ENCODE measurements at places on chromosomes 2 and 18. TPM values are rescaled to one million over a fixed set of nuclear protein-coding genes. Genes with fewer than 3 reads are reported as not detected.

SPRED2 gene
- total RNA-seq: 3.2 TPM

TRIM43 gene
- total RNA-seq: 0.23 TPM

ANKRD30B gene
- not detected for total RNA-seq

ELP2 gene
- total RNA-seq: 67.6 TPM

UGT1A6 gene
- total RNA-seq: not detected

MTCL1 gene
- total RNA-seq: 0.59 TPM

SH2D6 gene
- total RNA-seq: 0.82 TPM

SERPINB7 gene
- not detected for total RNA-seq

RESP18 gene
- not detected for total RNA-seq

SLC23A3 gene
- total RNA-seq: 2.6 TPM

CABYR gene
- total RNA-seq: 0.76 TPM

- DNase-seq: no peak
- no peak overlapping the region for H3K27ac ChIP-seq
- no peak overlapping the region for H3K4me3 ChIP-seq
- no peaks in the 10 kb centered on the region for H3K27me3 ChIP-seq
- peaks cover 42% of the 10 kb centered on the region for H3K4me1 ChIP-seq
Measured at GRCh38 chr2:33478968-33479731, 2.7 kb downstream of the RASGRP3 start.

DNA sequence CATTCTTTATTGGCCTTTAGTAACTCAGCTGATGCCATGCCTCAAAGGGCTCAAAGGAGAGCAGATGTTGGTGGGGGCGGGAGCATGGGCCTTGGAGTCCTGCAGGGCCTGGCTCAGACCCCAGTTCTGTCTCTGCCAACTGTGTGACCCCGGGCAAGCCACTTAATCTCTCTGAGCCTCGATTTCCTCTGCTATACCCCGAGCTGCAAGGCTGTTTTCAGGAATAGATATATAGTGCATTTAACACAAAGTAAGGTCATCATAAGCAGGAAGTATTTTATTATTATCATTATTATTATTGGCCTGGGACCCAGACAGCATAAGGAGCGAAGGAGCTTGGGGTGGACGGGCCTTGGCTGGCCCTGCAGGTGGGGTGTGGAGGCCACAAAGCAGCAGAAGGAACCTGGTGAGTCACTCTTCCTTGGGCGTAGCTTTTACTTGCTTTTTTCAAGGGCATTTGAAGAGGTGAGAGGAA, 162.7 kb downstream of the INHBB start:
- no peaks in the 10 kb centered on the region for H3K4me1 ChIP-seq
- H3K4me3 ChIP-seq: no peak overlapping the region
- H3K27me3 ChIP-seq: no peaks in the 10 kb centered on the region

DNA sequence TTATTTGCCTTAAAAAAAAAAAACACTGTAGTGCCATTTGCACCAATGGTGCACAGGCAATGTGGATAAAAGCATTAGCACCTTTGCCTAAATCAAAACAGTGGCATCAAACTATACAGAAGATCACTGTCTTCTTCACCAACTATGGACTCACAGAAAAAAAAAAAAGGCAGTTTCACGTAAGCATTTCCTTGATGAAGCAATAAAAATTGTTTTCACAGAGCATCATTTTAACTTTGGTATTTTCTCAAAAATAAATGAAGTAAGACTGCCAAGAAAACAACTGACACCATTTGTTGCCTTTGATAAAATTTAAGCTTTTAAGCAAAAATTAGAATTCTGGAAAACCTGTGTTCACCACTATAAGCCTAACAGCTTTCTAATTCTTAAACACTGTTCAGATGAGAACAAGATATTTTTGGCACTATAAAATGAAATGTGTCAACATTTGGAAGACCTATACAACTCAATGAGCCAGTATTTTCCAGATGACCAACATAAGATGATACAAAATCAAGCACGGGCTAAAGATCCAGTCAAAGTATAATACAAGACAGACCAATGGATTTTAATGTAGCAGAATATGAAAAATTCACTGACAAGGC, 21.1 kb downstream of the METTL8 start:
- H3K4me1 ChIP-seq: peaks cover 30% of the 10 kb centered on the region
- H3K27ac ChIP-seq: no peak overlapping the region
- no peak overlapping the region for H3K4me3 ChIP-seq
- DNase-seq: no peak
- H3K36me3 ChIP-seq: peaks cover 10% of the 10 kb centered on the region

- H3K36me3 ChIP-seq: peaks cover 39% of the 10 kb centered on the region
- H3K27ac ChIP-seq: peak overlapping the region; percentile 41
- peaks cover 19% of the 10 kb centered on the region for H3K4me1 ChIP-seq
- no peak overlapping the region for H3K4me3 ChIP-seq
- H3K27me3 ChIP-seq: no peaks in the 10 kb centered on the region
- peak; percentile 78 for DNase-seq
Measured at GRCh38 chr2:237744613-237745249, 53.8 kb upstream of the RBM44 start.

DNA sequence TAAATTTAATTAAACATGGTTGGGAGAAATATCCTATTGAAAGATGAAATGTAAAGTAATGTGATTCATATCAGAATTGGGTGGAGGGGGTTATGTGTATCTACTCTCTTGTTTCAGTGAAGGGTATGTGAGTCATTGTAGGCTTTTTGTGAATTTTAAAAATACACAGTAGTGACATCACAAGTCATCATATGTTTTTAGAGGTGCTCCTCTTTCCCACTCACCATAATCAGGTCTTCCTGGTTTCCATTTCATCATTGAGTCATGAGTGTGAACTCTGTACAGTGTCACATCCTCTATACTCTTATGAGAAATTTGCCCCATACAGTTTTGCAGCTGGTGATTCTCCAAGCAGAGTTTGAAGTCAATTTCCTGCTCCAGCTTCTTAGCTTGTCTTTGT, 18.8 kb downstream of the FSIP2 start:
- H3K4me3 ChIP-seq: no peak overlapping the region
- H3K27ac ChIP-seq: no peak overlapping the region
- DNase-seq: no peak
- no peaks in the 10 kb centered on the region for H3K4me1 ChIP-seq
- H3K36me3 ChIP-seq: no peaks in the 10 kb centered on the region
- no peaks in the 10 kb centered on the region for H3K27me3 ChIP-seq

DNA sequence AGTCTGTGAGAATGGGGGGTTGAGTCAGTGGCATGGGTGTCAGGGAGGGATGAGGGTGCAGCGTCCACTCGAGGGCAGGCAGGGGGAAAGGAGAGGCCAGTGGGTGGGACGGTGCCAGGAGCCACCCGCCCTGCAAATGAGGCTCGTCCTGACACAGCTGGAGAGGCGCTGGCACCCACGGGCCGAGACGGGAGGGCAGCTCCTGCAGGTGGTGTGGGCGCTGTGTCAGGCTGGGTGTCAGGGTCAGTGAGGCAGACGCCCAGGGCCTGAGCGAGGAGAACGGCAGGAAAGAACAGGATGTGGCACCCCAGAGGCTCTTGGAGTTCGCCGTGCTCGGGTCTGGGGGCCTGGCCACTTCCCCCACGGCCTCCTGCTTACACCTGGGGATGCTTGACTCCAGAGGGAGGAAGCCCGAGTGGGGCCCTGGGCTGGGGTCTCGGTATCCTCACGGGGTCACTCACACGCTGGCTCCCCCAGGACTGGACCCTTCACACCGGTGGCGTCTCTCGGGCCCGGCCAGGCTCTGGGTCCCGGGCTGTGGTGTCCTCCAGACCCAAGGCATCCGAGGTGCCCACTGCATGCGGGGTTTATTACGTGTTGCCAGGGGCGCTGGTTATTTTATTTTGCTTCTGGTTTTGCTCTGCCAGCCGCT, 130.5 kb upstream of the CTDP1 start:
- no peaks in the 10 kb centered on the region for H3K27me3 ChIP-seq
- H3K36me3 ChIP-seq: no peaks in the 10 kb centered on the region
- H3K4me3 ChIP-seq: no peak overlapping the region

DNA sequence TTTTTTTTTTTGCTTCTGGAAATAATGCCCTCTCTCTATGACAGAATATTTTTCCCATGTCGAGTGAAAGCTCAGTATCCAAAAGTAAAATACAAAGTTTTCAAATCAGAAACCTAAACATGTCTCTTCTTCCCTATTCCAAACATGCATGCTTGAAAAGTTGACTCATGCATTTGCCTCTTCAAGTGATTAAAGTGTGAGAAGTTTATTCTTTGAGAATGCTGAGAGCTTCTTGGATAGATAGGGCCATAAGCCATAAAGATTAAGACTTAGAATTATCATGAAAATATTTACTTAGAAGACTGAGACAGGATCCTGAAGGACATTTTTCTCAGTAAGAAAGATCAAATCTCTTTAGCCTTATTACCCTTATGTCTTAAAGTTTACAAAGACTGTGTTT, 98.6 kb upstream of the EPB41L5 start:
- no peak overlapping the region for H3K4me3 ChIP-seq
- no peaks in the 10 kb centered on the region for H3K27me3 ChIP-seq
- DNase-seq: no peak

DNA sequence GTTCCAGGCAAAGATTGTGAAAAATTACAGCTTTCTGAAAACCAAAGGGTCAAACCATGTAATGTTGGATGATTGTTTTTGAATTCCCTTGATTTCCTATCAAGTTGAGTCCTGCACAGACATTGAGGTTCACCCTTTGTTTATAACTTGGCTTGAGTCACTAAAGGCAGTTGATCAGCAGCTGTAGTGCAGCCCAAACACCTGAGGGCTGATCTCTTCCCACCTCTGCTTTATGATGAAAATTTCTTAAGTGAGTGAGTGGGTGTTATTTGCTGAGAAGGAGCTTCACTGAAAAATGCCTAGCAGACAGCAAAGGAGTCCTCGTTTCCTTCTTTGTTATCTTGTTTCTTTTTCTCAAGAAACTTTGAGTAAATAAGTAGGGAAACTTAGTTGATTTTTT, 31.9 kb upstream of the BMPR2 start:
- H3K36me3 ChIP-seq: no peaks in the 10 kb centered on the region
- no peak overlapping the region for H3K4me3 ChIP-seq
- no peak overlapping the region for H3K27ac ChIP-seq
- peaks cover 4% of the 10 kb centered on the region for H3K27me3 ChIP-seq
- H3K4me1 ChIP-seq: no peaks in the 10 kb centered on the region
- no peak for DNase-seq

DNA sequence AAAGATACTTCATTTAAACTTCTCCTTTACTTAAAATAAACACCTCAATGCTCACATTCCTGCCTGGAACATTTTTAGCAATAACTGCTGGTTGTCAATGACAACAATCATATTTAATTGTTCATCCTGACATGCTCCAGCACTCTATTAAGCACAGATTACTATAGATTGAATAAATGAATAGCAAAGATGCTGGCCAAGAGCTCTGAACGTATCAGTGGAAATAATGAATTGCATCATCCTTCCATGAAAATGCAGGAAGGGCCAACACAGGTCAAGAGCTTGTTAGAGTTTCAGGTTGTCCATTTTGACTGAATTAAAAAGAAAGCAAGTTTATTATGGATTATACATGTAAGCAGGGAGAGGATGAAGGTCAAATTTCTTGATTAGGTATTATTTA, 994.0 kb downstream of the TSN start:
- no peaks in the 10 kb centered on the region for H3K4me1 ChIP-seq
- no peaks in the 10 kb centered on the region for H3K36me3 ChIP-seq
- no peak for DNase-seq

DNA sequence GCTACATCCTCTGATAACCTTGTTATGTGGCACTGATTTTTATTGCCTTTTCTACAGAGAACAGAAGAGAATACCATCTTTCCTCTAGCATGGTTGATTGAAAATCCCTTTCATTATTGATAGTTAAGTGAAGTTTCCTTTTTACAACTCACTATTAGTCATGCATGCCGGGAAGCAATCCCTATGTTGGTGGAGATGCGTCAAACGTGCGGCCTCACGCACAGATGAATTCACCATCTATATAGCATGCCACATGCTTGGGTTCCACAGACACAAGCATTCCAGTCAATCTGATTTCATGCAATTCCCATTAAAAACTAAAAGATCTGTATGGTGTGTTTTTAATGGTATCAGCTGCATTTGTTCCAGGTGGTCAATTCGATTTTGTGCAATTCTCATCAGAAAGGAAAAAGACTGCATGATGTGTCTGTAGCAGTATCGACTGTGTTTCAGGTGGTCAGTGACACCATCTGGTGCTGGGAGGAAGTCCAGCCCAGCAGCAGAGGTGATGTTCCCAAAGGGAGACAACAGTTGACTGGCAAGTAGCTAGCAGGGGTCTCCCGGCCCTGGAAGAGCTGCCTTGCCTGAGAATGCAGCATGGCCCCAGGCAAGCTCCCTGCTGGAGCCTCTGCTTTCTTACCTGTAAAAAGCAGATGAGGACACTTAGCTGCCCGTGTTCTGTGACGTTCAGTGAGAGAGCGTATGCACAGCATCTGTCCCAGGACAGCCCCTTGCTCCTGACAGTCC, 151.3 kb upstream of the NCK2 start:
- H3K36me3 ChIP-seq: peaks cover 5% of the 10 kb centered on the region
- H3K4me1 ChIP-seq: peaks cover 2% of the 10 kb centered on the region
- no peaks in the 10 kb centered on the region for H3K27me3 ChIP-seq

DNA sequence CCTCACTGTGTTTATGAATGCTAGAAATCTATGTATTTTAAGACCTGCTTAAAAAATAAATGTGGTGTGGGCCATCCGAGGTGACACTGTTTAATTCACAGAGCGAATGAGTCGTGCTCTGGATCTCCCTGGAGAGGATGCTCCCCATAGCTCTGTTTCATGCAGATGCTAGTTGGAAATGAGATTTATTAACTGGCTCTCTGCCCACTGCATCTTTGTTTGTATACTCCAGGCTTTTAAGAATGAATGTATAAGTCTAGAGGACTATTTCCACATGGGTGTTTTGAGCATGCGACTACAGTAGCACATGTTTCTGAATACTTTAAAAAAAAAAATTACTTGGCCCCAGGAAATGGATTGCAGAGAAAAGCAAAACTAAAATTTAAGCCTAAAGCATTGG, 3.9 kb downstream of the MAPRE2 start:
- DNase-seq: no peak
- H3K4me3 ChIP-seq: peak overlapping the region; percentile 44
- peaks cover 73% of the 10 kb centered on the region for H3K4me1 ChIP-seq
- H3K27me3 ChIP-seq: no peaks in the 10 kb centered on the region

DNA sequence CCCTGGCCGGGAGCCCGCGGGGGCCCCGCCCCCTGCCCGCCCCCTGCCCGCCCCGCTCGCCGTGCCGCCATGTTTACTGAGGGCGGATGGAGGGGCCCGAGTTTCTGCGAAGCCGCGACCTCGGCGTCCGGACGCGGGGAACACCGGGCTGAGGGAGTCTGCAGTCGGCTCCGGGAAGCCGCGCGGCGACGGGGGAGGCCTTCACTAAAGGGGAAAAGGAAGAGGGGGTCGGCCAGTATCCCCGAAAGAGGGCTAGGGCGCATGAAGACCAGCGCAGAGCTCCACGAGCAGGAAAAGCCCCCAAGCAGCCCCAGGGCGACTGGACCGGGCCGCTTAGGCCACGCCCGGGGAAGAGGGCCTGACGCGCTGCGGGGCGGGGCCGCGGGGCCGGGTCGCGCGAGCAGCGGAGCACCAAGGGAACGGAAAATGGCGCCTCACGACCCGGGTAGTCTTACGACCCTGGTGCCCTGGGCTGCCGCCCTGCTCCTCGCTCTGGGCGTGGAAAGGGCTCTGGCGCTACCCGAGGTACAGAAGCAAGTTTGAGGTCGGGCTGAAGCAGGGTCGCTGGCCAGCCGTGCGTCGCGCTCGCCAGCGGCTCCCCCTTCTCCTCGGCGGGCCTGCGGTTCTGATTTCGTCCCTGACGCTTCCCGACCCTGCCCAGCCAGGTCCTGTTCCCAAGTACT, at the start of the genes ATRAID and SLC5A6:
Gene ATRAID (plus strand): TSS at position 99 of the 683 bp plus-strand sequence. CDS start 328 bp downstream, at position 427.
Gene SLC5A6 (minus strand): TSS at position 326 of the 683 bp plus-strand sequence. CDS start 4,618 bp downstream, outside the sequence.
- peaks cover 46% of the 10 kb centered on the region for H3K4me1 ChIP-seq
- peak; percentile 92 for DNase-seq
- peaks cover 19% of the 10 kb centered on the region for H3K36me3 ChIP-seq
- H3K4me3 ChIP-seq: peak within 1 kb of the TSS; percentile 87

- no peaks in the 10 kb centered on the region for H3K36me3 ChIP-seq
- H3K27me3 ChIP-seq: no peaks in the 10 kb centered on the region
- DNase-seq: no peak
- H3K4me1 ChIP-seq: no peaks in the 10 kb centered on the region
- H3K4me3 ChIP-seq: no peak overlapping the region
- H3K27ac ChIP-seq: no peak overlapping the region
Measured at GRCh38 chr2:72084584-72084976, 63.1 kb downstream of the CYP26B1 start.

All from activated CD8-positive, alpha-beta memory T cell treated with anti-CD3 and anti-CD28 coated beads, Interleukin-2, amount 10 ng/mL, durations not matched to agents 7 days and 5 days (primary cell).